ENCODE measurements at places on chromosomes 5 and 9. TPM values are rescaled to one million over a fixed set of nuclear protein-coding genes. Genes with fewer than 3 reads are reported as not detected.

Gene PAEP
- total RNA-seq: not detected

Gene PCDHGB7
- 8.2 TPM for total RNA-seq

Gene PCSK1
- 0.26 TPM for total RNA-seq

Gene LRRC14B
- not detected for total RNA-seq

Gene UBTD2
- total RNA-seq: 18.3 TPM

Gene SNCAIP
- 50.6 TPM for total RNA-seq

Gene LCN1
- total RNA-seq: not detected

Gene SLC36A1
- 1.9 TPM for total RNA-seq

Gene SPOCK1
- 1.0 TPM for total RNA-seq

Gene SMIM33
- total RNA-seq: under 0.01 TPM

Gene PPP3R2
- total RNA-seq: not detected

Gene RGS7BP
- total RNA-seq: 0.13 TPM

Gene NDUFA8
- 27.3 TPM for total RNA-seq

Gene FLT4
- 236 TPM for total RNA-seq

Gene FAM78A
- total RNA-seq: 3.3 TPM

Data from dermis microvascular lymphatic vessel endothelial cell (primary cell).